Stimulated activated CD4-positive, alpha-beta T cell treated with anti-CD3 and anti-CD28 coated beads, Interleukin-4, amount 100 ng/mL, for 4 hours (primary cell): ENCODE measurements at places on chromosomes 2 and 18.

- DNase-seq = no peak
These were observed 165.5 kb downstream of the SH3RF3 start for GRCh38 chr2:109294523-109294922.

- DNase-seq = no peak
These were observed 107.4 kb upstream of the KCTD1 start for GRCh38 chr18:26655525-26656430.

- no peak for DNase-seq
These were observed 41.1 kb upstream of the RALBP1 start for GRCh38 chr18:9434122-9434701.

GRCh38 chr2:56184500-56185011 is 766 bp downstream of the CCDC85A start:
- DNase-seq = no peak

DNA sequence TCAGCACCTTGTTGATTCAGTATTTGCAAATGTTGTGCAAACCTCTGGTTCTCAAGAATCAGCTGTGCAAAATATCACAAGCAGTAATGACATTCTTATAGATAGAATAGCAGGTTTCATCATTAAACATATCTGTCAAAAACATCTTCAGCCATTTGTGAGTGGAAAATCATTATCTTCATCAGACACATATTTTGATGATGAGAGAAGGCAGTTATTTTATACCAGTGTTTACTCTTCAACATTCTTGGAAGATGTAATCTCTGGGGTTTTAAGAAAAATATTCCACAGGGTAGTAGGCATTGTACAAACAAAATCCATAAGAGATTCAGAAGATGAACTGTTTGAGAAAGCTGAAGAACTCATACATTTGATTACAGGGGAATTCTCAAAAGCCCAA is 64.3 kb downstream of the FSIP2 start:
- no peak for DNase-seq

DNA sequence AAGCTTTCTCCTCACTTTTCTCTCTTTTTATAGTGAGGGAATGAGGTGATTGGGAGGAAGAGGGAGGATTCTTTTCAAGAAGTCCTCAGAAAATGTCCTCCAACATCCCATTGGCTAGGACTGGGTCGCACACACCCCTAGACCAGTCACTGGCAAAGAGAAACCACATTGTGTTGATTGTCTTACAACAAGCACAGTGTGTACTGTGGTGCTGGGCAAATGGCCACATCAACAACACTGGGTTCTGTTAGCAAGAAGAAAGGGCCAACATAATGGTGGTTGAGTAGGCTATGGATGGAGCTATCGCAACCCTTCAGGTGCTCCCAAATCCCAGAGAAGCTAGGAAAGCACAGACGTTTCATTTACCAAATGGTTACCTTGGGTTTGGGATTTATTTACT is 18.7 kb upstream of the PTPN4 start:
- no peak for DNase-seq

DNA sequence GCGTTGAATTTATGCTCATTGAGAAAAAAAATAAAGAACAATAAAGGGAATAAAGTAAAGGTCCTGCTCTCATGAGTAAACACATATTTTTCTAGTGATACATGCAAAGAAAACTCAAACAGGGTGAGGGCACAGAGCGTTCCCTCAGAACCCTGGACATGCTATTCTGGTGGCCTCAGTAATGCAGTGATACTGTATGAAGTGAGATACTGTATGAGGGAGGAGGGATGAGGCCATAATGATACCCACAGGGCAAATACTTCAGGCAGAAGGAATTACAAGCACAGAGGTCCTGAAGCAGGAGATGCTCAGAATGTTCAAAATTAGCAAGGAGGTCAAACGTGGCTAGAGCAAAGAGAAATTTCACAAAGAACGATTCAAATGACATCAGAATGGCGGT is 28.4 kb upstream of the RNU4ATAC start:
- DNase-seq = no peak

DNA sequence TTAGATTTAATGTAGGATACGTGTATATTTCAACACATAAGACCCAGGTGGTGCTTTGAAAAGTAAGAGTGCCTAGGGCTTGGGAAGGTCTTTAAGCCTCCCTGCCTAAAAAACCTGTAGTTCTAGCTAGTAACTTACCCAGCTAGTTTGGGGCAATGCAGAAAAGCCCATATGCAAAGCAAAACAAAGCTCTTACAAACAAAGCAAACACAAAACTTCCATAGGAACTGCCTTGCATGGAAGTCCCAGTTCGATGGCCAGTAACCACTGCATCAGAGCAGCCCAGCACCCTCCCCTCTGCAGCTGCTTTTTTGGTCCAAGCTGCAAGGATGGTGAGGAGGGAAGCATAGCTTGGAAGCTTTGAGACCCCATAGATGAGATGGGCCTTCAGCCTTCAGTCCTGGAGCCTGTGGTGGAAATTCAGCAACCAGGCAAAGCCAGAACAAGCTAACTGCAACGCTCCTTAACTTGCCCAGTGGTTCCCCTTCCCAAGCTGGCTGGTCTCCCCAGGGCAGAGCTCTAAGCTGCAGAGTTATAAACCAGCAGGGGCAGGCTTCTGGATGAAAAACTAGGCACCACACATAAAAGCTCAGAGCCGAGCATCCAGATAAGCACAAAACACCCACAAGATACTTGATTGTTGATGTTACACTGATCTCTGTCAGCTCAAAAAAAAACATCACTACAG is 16.2 kb downstream of the C2orf76 start:
- DNase-seq = no peak

DNA sequence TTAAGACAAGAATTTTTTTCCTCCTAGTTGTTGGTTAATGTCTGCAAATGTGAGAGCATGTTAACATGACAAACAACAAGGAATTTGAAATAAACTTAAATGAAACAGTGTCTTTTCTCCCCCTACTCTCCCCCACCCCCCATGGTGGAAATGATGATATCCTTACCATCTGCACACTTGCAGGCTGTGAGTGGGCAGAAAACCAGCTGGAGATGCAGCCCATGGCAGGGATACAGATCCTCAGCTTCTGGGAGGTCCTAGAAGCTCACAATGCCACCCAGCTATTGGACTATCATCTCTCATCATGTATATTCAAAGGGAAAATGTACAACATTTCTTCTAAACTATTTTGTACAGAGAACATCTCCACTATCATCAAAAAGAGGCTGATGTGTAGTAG is 196.8 kb downstream of the SLC8A1 start:
- DNase-seq = no peak

GRCh38 chr2:159054985-159055384 is 86.5 kb downstream of the TANC1 start:
- no peak for DNase-seq

GRCh38 chr18:2627821-2628276 is 27.7 kb upstream of the SMCHD1 start:
- DNase-seq = no peak

GRCh38 chr2:88230911-88231310 is 60.8 kb downstream of the THNSL2 start:
- DNase-seq = no peak

- no peak for DNase-seq
These were observed 56.2 kb upstream of the SLC39A10 start for GRCh38 chr2:195600778-195601177.

DNA sequence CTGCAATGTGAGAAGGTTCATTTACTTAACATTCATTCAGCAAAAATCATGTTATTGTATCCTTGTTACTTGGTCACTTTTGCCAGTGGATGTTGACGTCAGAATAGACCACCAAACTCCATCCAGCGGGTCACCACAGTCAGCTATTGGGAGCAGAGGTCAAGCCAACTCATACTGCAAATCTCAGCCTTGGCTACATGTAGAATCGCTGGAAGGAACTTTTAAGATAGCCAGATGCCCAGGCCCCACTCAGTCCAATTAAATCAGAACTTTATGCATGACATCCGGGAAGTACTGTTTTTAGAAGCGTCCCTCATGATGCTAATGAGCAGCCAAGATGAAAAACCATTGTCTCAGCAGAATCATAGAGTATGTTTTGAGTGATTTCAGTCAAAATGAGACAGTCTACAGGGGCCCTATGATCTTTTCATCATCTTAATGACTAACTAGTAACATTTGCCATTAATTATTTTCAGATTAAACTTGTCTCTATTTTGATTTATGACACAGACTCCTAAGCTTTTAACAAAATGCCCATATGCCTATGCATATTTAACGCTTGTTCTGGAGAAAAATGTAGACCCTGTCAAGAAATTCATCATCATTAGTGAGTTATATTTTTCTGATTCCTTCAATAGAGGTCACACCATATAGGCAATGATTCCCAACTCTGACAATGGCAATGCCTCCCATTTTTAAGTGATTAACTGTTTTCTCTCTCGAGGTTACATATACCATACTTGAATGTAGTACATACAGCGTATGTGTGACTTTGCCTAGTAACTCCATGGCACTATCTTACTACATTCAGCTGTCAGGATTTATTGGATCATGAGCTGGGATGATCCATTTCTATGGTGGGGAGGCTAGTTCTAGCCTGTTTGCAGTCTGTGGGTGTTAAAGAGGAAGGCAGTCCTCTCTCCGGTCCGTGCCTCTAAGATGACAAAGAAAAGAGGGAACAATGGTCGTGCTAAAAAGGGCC is 63.7 kb upstream of the CCBE1 start:
- DNase-seq = no peak

DNA sequence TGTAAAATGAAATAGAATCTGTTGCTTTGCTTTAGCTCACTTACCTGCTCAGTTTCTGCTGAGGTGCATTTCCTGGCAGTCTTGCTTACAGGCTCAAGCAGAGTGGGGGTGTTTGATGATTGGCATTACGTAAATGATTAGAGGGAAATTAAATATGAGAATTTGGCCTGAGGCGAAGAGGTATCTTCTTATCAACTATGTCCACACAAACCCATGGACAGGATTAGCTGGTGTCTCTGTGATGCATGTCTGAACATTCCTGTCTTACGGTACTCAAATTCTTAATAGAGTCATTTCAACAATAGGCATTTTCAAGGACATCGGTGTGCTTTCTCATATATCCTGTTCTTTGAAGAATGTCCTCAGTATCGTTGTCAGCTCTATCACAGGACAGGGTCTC is 102.1 kb downstream of the PRPF40A start:
- DNase-seq = no peak

- DNase-seq = no peak
These were observed 224.2 kb upstream of the CTAGE1 start for GRCh38 chr18:22641958-22642357.

GRCh38 chr18:903701-904100 is 970 bp upstream of the ADCYAP1 start:
- DNase-seq = no peak

DNA sequence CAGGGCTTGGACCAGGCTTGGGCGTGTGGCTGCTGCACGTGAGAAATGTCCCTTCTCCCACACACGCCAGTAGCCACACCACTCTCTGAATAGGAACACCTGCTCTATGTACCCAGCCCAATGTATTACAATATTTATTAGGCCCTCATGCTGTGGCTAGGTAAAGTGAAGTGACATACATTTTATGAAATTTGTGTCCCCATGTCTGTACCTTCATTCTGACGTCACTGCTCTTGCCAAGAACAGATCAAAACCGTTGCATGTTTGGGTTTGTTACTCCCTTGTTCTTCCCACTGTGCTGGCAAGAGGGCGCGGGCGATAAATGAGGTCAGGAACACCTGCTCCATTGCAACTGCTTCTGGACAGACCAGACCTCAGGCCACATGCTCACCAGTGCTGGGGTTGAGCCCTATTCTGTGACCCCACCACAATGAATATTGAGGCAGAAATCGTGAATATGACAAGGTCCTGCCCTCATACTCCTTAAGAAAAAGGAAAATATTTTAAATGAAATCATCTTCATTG is 436.4 kb upstream of the SALL3 start:
- DNase-seq = no peak

GRCh38 chr18:62372156-62372555 is 47.0 kb downstream of the TNFRSF11A start:
- DNase-seq = no peak

DNA sequence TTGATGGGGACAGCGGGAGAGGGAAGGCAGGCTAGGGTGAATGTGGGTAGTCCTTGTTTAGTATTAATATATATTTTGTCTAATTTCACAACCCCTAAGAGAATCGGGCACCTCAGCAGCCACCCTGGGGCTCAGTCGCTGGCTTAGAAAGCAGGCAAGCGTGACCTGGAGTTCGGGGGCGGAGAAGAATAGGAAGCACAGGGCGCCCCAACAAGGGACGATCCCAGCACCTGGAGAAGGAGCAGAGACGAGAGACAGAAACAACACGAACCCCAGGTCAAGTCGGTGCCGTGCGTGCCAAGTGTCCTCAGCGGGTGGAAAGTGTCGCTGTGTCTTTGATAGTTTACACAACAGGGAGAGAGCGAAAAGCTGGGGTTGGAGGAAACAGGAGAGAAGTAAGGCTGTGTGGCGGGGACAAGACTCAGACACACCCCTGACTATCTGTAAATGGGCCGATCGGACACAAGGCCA is 95.4 kb downstream of the NFATC1 start:
- no peak for DNase-seq

GRCh38 chr2:105712981-105713596 is 31.6 kb upstream of the NCK2 start:
- no peak for DNase-seq

GRCh38 chr2:131413148-131413747 is 49.3 kb upstream of the RAB6D start:
- no peak for DNase-seq

DNA sequence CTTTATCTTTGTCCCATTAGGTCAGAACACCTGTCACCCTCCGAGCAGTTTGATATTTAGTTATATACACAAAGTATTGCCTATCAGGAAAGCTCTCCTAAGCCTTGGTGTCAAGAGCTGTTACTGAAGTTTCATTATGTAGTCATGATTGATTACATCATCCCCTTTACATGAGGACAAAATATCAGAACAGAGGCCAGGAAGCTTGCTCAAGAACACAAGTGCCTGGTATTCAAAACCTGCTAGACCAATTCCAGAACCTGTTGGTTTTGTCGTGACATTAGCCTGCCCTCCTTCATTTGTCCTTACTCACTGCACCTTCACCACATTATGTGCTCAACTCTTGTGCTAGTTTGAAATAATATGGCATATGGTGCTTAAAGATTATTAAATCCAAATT is 377.1 kb downstream of the CDH19 start:
- DNase-seq = no peak

DNA sequence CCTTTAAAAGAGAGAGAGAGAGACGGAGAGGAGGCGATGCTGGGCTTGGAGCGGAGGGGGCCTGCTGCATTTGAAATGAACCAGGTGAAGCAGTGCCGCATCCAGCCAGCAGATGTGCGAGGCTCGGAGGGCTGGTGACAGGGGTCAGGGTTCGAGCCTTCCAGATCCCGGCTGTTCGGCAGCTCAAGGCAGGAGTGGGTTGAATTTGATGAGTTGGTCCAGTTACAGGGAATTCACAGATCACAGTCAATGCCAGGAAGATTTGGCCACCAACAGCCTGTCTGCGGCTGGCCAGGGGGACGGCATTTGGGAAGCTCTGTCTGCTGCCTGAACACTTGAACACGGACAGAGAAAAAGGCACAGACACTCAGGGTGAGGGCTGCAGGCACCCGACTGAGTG is 48.6 kb downstream of the PTGR3 start:
- DNase-seq = no peak
